Activated CD8-positive, alpha-beta memory T cell treated with anti-CD3 and anti-CD28 coated beads, Interleukin-2, amount 50 U/mL, for 48 hours (primary cell): ENCODE measurements at places on chromosomes 2 and 18.

GRCh38 chr2:38190542-38191218, 114.7 kb upstream of the CYP1B1 start:
- no peak for DNase-seq

DNA sequence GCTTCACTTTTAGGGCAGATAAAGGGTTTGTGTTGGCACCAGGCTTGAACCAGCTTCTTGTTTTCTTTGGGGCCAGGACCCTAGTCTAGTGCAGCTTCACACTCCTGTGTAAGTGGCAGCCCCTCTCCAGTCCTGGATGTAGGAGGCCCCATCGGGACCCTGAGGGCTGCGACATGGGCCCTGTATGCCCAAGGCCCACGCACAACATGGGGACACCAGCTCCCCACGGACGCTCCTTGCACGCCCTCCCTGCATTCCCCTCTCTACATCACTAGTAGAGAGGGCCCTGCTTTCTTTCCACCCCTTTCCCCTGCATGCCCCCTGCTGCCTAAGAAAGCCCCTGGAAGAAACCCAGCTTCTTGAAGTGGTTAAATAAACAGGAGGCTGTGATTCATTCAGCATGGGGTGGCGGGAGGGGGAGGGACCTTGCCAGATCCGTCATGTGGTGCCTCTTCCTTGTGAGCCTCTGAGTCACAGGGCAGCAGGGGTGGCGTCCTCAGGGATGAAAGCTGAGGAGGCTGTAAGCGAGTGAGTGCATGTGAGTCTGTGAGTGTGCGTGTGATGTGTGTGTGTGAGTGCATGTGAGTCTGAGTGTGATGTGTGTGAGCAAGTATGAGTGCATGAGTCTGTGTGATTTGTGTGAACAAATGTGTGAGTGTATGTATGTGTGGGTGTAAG, 42.5 kb downstream of the COPS8 start:
- peak; percentile 71 for DNase-seq

DNA sequence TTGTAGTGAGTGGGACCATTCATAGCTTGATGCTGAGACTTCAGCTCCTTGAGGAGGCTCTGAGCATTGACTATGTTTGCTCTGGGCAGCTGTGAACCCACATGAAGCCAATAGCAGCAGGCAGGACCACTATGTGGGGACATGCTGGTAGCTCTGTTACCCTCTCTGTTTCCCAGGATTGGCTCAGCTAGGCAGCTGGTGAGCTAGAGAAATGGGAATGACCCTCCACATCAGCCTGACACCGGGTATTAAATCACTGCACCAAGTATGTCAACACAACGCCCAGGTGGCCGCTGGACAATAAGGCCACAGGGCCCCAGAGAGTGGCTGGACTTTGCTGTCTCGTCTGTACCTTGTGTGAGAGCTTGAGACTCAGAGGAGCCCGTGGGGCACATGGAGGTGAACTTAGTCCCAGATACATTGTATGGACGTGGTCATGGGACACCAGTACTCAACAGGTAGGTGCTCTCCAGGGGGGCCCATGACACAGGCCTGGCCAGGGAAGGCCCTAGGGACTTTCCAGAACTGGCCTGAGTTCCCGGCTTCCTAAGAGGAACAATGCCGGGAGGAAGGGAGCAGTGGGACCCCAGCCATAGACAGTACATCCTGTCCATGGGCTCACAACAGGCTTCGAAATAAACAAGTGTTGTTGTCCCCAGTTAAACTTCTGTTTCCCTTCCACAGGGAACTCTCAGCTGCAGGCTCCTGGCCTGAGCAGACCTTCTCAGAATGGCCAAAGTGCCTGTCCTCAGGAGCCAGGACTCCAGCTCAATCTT, 35.2 kb downstream of the HS1BP3 start:
- DNase-seq = no peak

DNA sequence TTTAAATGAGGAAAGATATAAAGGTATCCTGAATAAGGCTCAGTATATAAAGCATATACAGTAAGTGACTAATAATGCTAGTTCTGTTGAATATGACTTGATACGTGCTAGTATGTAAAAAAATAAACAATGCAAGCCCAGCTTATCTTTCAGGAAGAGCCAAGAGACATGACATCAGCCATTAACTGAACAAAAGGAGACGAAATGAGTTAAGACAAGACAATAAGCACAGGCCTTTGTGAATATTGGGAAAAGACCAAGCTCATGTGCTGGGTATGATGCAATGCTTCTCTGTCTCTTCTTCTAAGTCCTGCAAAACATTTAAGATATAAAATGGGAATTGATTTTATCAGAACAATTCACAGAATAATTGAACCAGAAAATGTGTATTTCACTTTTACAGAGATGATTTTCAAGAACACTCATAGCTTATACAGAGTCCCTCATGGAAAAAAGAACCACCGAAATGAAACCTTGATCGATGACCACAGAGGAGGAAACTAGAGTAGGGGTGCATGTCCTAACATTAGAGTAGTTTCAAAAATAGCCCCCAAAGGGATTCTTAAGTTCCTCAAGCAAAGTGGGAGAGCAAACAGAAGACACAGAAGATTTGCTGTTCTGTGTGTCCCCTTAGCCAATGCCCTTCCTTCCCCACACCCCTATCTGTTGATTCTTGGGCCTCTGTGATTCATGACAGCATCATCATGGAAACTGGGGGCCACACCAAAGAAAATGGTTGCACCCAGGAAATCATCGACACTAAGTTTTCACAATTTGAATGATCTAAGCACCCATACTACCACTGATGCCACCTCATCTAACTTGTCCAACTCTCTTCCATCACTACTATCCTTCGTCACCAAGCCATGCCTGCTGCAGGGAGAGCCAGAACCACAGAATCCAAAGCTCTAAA, 68.0 kb upstream of the CRIM1 start:
- DNase-seq = no peak

- no peak for DNase-seq
Measured at GRCh38 chr2:46262248-46262938, 34.8 kb upstream of the EPAS1 start.

- DNase-seq = no peak
Measured at GRCh38 chr2:7896940-7897487, 784.8 kb upstream of the ID2 start.

DNA sequence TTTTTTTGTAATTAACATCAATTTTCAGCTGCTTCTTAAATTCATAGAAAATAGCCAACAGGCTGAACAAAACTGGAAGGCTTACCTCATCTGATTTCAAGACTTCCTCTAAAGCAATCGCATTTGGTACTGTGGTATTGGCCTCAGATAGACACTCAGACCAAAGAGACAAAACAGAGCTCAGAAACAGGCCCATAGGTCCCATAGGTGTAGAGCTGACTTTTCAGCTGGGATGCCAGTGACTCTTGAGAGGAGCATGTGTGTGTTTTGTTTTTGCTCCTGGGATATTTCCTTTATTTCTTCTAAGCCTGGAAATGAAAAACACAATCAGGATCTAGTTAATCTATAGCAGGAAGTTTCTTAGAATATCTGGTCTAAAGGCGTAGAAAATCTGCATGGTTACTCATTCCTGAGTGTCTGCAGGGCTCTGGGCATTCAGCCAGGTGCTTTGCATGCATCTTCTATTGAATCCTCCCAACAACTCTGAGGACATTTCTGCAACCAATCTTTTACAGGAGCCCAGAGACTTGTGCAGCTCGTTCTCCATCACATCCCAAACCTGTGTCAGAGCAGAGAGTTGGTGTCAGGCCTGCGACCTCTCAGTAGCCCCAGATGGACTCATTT, 190.8 kb downstream of the RTP5 start:
- DNase-seq = peak; percentile 15

GRCh38 chr2:223725986-223726970, 111.1 kb downstream of the AP1S3 start:
- no peak for DNase-seq

- DNase-seq = no peak
Measured at GRCh38 chr18:23225503-23225902, 90.2 kb downstream of the CABLES1 start.

DNA sequence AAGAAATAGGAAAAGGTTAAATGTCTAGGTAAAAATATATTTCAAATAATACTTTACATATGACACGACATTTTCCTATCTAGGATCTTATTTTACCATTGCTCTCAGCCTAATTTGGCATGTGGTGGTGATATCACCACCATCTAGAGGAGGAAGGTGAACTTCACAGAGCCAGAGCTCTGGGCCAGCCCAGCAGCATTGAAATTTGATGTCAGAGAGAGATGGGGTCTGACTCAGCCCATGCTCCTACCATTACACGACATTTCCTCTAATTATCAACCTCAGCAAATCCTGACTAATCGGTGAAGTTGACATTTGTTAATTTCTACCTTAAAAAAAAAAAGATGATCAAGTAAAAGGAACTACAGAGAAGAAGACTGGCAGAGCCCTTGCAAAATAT, 42.3 kb downstream of the LRRTM4 start:
- no peak for DNase-seq

DNA sequence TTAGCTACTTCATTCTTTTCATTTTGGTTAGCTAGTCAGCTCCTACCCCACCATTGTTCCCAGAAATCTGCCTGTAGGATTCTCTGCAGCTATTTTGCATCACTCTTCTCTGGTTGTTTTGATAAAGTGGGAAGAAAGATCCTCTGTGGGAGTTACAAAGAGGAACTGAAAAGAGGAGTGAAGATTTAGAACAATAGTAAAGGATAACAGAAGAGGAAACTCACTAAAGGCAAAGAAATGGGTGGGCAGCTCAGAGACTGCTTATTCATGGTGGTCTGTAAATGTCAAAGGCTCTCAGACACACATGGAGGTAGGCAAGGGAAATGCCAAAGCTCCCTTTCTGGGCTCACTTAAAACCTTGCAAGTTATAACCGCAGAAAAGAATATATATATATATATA, 17.2 kb upstream of the CD207 start:
- DNase-seq = no peak
